ENCODE measurements at places on chromosomes 7 and 10.

- DNase-seq: no peak
Observed at GRCh38 chr7:101494602-101495329, 132.1 kb downstream of the COL26A1 start.

GRCh38 chr7:143437578-143437977, 5.7 kb upstream of the TAS2R60 start:
- no peak for DNase-seq

GRCh38 chr7:99975782-99976521, at the start of gene AZGP1:
AZGP1 (minus strand) TSS chr7:99976031; CDS start chr7:99976020, 11 bp downstream.
- no peak for DNase-seq

GRCh38 chr7:124618871-124619270, 146.7 kb downstream of the GPR37 start:
- no peak for DNase-seq

- no peak for DNase-seq
Observed at GRCh38 chr7:124250297-124251034, 217.6 kb upstream of the TMEM229A start.

DNA sequence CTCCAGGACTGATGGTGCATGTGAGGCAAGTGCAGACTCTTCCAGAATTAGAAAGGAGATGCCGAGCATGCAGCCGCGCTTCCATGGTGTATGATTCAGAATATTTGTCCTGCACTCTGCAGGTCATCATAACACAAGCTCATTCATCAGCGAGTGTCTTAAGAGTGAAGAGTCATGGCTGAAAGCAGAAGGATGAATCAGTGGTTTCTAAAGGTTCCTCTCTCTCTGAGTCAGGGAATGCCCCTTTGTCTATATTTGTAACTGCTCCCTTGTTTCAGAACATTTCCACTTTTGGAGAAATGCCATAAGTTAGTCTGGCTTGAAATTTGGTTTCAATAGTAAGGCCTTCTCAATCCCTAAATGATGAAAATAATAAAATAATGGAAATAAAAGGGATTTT, 52.3 kb downstream of the HECW1 start:
- DNase-seq: no peak

- DNase-seq: no peak
Observed at GRCh38 chr7:142964502-142965246, 2.5 kb upstream of the KEL start.

DNA sequence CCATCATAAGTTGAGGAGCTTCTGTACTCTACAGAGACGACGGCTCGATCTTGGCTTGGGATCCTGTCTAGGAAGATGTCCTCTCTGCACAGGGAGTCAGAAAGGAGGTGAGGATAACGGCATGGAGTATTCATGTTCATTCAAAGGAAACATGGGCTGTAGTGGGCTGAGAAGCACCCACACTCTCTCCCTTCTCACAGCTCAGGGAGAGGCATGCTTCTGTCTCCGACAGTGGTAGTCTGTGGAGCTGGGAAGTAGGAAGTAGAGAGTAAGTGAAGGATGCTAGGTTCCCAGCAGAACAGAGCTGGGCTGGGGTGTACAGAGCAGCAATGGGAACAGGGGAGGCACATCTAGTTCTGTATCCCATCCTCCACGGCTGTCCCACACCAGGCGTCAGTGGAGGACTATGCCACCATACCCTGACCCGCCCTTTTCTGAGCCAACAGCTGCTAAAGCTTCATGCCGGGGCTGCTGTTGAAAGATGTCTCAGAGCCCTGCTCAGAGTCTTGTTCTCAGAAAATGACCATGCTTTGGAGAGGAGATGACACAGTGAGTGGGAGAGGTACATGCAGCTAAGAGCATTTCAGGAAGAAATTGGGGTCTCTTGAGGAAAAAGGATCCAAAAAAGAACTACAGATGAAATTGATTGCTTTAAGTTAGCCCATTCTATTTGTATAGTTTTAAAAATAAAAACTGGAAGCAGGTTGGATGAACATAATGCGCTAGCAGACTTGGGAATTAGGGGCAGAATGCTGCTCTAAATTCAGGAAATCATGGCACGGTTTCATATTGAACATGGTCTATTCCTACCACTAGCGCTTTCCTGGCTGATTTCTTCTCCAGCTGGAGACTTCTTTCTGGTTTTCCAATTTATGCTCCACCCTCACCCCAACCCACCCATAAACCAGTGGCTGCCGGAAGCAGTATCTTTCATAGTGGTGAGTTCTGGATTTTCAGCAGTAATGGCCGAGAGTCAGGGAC, 138.6 kb downstream of the CHN2 start:
- DNase-seq: no peak

DNA sequence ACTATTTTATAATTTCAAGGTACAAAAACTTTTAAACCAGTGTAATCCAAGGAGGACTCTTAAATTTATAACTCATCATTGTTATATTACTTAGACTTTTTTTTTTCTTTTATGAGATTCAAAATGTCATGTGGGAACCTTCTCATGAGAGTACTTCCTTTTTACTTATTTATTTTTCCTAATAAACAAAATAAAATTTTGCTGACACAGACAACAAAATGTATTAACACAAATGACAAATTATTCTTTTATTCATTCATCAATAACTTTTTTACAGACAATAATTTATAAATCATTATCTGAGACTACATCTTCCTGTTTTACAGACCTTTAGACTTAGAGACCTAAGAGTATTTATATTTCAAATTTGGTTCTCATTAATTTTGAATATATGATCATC, 706.2 kb downstream of the SUGCT start:
- DNase-seq: no peak

DNA sequence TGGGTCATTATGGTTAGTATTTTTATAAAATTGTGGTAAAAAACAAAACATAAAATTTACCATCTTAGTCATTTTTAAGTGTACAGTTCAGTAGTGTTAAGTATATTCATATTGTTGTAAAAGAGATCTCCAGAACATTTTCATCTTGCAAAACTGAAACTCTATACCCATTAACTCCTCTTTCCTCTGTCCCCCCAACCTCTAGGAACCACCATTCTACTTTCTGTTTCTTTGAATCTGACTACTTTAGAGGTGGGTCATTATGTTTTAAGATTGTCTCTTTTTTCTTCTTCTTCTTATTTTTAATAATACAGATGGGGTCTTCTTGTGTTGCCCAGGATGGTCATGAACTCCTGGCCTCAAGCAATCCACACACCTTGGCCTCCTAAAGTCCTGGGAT, 84.1 kb downstream of the DOCK4 start:
- no peak for DNase-seq

All from cortex of kidney (tissue), 1 donor.